ENCODE measurements at places on chromosomes 6 and 20.

- peak; percentile 75 for DNase-seq
Observed at GRCh38 chr6:127457456-127458064, 1.6 kb downstream of the KIAA0408 start.

DNA sequence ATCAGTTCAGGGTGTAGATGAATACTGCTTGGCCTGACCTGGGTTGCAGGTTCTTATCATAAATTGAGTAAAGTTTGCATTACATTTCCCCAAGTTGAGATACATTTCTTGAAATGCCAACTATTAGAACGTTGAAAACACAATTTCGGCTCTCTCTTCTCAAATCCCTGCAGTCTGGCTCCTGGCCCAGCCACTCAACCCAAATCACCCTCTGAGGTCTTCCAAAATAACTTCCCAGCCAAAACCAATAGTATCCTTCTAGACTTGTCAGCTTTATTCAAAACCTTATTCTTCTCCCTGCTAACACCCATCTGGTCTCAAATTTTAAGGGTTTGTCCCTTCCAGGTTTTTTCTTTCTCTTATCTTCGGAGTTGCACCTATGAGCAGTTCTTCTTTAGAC lies 263.6 kb downstream of the EYA4 start:
- DNase-seq, result no peak

GRCh38 chr20:46132705-46133120 lies 14.6 kb downstream of the CD40 start:
- DNase-seq, result peak; percentile 45

DNA sequence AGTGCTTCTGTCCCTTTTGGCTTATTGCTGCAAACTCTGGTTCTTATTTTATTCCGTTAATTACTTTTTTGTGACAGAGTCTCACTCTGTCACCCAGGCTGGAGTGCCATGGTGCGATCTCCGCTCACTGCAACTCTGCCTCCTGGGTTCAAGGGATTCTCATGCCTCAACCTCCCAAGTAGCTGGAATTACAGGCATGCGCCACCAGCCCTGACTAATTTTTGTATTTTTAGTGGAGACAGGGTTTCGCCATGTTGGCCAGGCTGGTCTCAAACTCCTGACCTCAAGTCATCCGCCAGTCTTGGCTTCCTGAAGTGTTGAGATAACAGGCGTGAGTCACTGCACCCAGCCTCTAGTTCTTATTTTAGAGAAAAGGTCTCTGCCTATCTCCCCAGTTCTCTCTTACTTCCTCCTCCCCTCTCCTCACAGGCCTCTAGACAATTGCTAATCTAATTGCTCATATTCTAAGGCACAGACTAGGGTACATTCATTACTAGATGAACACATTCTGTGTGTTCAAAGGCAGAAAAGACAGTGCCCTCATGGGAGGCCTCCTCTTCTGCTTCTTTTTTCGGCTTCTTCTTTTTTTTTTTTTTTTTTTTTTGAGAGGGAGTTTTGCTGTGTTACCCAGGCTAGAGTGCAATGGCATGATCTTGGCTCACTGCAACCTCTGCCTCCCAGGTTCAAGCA lies 27.0 kb downstream of the EDEM2 start:
- peak; percentile 72 for DNase-seq

- DNase-seq, result no peak
Observed at GRCh38 chr6:106141441-106142237, 55.5 kb downstream of the PRDM1 start.
